ENCODE measurements at places on chromosomes 7 and 10.

DNA sequence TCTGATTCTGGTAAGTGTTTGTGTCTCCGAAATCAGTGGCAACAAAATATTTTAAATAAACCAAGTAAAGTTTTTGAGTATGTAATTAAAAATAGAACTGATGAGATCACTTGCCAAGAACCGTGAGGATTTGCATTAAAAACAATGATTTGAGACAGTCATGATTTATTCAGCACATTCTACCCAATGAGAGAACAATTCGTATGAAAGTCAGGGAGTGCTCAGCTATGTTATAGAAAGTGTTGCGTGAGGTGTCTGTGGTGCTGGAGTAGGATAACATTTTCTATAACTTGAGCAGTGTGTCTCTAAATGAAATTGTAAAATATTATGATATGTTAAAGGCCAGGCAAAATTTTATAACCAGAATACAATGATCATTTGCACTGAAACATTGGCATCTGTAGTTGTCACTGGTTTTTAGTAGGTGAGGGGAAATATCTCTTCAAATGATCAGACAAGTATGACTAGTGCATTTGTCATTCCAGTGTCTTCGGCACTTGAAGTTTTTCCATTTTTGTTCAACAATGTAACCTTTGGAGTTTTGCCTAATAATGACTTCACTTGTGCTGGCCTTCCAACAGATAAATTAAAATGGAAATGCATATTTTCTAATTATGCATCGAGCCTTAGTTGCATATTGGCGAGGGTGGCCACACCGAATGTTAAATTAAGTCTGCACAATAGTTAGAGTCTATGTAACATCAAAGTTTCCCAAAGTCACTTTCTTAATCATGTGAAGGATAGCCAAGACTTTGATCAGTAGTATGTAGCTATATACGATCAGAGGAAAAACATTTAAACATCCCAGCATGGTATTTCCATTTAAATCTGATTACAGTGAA is 335.9 kb downstream of the GFRA1 start:
- no peak for DNase-seq

- DNase-seq = peak; percentile 18
Observed at GRCh38 chr10:120514035-120514620, 57.1 kb downstream of the PLPP4 start.

DNA sequence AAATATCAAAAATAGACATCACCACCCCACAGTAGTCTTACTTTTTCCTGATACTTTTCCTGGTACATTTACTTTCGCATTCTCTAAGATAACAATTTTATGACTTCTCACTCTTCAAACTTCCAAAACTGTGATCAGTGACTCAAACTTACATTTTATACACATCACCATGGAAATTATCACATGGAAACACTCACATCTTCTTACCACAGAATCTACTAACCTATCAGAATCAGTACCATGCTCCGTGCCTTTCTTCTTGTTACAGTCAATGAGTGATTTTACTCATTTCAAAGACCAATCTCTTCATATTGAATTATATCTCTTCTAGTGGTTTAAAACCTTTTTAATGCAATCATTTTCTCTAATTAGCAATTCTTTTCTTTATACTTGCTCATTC is 120.3 kb downstream of the PTEN start:
- DNase-seq = no peak

DNA sequence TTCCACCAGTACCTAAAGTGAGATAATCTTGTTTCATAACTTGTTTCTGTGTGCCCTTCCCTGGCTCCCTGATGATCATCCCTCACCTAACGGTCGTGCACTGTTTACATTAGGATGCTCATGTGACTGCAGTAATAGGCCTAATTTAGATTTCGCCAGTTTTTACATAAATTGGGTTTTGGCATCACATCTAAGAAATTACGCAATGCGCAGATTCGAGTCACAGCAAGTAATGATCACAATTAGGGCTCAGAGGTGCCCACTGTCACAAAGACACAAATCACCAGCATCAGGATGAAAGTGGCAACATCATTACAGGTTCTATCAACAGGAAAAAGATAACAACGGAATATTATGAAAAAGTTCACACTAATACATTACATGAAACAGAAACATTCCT is 94.7 kb downstream of the LARP4B start:
- DNase-seq = no peak

DNA sequence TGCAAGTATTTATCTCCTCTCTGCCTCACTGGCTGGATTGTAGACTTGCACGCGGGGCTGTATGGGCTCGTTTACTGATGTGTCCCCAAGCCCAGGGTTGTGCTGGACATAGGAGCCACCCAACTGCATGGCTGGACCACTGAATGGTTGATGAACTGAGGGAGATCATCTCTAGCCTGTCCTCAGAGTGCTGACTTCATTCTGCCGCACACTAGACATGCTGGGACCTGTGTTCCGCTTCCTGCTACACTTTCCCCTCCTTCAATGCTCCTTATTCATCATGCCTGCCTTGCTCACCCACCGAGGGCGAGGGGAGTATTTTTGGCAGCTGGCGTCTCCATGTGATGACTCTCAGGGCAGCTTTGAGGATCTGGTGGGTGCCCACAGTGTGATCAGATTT is 440.2 kb downstream of the GLRX3 start:
- no peak for DNase-seq

GRCh38 chr10:44854693-44855350 is 56.3 kb upstream of the TMEM72 start:
- no peak for DNase-seq
